ENCODE measurements at places on chromosomes 6 and 20.

DNA sequence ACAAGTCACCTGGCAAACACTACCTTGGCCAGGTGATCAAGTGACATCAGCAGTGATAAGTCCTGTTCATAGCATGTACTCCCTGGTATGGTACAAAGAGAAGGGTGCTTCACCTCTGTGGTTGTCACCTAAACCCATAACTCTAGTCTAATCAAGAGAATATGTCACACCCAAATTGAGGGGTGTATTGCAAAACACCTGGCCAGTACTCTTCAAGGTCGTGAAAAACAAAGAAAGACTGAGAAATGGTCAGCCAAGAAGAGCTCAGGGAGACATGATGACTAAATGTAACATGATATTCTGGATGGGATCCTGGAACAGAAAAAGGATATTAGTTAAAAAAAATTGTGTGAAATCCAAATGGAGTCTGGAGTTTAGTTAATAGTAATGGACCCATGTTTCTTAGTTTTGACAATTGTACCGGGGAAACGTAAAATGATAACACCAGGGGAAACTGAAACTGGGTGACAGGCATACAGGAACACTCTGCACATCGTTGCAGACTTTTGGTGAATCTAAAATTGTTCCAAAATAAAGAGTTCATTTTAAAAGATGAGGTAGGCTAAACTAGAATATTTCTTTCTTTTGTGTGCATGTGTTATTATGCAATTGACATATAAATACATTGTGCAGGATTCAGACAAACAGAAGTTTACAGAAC is 262.0 kb downstream of the CDC5L start:
- DNase-seq = no peak

DNA sequence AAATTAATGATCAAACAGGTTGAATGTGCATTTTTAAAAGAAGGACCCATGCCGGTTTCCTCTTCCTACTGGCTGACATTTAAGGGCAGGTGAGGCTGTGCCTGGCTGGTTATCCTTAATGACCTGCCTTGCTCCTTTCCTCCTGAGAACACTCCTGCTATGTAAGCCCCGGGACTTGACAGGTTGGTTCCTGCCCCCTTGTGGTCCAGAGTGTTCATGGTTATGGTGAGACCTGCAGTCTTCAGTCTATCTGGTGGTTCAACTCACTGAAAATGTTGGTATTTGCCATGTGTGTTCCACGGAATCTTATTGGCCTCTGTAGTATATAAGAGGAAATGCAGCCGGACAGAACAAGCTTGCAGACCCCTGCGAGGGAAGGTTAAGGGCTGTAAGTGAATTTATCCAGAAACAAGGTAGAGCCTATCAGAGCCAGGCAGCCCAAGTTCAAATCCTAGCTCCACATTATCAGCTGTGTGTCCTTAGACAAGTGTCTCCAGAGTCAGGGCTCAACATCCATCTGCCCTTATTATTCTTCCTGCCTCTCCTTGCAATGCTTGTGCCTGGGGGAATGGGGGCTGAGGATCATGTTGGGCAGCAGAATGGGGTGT is 5.2 kb upstream of the BPIFA3 start:
- DNase-seq = no peak

- DNase-seq = no peak
These were observed 238.2 kb downstream of the SOX4 start for GRCh38 chr6:21831521-21832291.

DNA sequence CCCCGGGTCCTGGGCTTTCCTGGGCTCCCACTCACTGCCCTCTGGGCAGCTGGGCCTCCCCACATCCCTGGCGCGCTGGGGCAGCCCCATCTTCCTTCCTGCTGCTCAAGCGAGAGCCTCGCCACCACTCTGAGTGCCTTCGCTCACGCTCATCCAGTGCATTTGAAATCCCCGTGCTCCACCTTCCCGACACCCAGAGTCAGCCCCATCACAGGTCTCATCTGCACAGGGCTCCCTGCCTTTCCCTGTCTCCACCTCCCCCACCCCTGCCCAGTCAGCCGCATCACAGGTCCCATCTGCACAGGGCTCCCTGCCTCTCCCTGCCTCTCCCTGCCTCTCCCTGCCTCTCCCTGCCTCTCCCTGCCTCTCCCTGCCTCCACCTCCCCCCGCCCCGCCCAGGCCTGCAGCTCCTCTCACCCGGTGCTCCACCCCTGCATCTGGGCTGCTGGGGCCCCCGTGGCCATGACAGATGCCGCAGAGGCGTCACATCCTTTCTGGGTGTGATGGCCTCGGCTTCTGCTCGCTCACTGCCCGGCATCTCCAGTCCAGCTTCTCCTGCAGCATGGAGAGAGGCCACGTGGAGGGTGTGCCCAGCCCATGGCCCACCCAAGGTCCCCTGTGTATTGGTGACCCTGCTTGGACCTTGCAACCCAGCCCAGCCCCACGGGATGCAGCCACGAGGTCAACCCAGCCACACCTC is 9.0 kb upstream of the BHLHE23 start:
- DNase-seq = no peak

DNA sequence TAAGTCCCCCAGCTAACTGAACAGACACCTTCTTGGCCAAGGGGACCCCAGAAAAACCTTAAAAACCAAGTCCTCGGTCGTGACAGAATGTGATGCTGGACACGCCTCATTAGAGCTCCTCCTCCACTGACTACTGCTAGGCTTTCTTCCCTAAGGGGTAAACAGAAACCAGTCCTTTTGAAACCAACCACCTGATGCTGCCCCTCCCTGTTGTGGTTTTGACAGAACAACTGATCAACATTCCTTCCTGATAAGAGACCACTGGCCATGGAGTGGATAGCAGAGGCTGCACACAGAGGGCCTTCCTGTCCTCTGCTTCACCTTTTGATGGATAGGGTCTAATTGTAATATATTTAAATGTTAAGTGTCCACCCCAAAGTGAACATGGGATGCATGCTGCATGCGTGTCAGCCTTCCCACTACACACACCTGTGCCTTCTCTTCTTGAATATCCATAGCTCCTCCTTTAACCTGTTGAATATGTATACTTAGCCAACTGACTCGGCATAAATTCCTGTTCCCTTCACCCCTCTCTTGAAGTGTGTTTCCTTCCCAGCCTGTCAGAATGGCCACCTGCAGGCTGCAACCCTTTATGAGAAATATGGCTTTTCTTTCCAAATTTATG is 27.9 kb upstream of the SLC2A12 start:
- no peak for DNase-seq

- DNase-seq = no peak
These were observed 71.3 kb downstream of the ATRN start for GRCh38 chr20:3541887-3542721.

- DNase-seq = no peak
These were observed 75.6 kb upstream of the LGSN start for GRCh38 chr6:63395381-63395780.

- no peak for DNase-seq
These were observed 36.7 kb downstream of the F13A1 start for GRCh38 chr6:6283746-6284145.

Measured in T-helper 2 cell (primary cell).